ENCODE measurements at places on chromosomes 13 and 19. TPM values are rescaled to one million over a fixed set of nuclear protein-coding genes. Genes with fewer than 3 reads are reported as not detected.

MAP4K1 gene
- total RNA-seq = 3.6 TPM

CYP4F12 gene
- not detected for total RNA-seq

ZSCAN5A gene
- total RNA-seq = 7.8 TPM

ACER1 gene
- not detected for total RNA-seq

CGB7 gene
- total RNA-seq = 0.31 TPM

SLC1A6 gene
- total RNA-seq = 15.0 TPM

PDX1 gene
- total RNA-seq = not detected

GRCh38 chr13:36724141-36724540 is 50.3 kb downstream of the SERTM1 start:
- no peak for DNase-seq

DNA sequence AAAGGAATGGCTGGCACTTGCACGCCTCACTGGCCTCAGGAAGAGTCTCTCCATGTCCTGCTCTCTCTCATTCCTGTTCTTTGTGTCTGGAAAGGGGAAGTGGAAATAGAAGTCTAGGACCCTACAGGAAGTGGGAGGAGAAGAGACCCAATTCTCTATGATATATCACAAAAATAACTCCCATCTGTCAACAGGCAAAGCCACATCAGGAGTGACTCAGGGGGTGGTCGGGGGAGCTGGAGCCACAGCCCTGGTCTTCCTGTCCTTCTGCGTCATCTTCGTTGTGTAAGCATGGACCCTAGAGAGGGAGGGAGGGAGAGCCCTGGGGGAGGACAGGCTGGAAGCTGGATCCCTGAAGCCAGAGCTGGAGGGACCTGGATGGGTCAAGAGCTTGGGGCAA is 3.0 kb downstream of the SIGLEC9 start:
- no peak for DNase-seq

DNA sequence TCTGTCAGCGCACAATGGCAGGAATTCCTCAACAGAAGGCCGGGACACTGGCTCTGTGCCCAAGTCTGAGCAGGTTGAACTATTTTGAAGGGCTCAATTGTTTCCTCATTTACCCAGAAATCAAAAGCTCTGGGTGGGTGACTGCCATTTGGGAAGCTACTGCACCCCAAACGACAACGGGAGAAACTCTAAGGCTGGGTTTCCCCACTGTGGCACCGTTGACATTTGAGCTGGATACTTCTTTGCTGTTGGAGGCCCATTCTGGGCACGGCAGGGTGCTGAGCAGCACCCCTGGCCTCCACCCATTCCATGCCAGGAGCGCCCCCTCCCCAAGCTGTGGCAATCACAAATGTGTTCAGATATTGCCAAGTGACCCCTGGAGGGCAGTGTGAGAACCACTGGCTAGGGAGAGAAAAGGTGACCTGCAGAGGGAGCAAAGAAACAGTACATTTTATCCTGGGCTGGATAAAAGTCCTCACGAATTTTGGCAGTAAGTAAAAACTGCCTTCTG is 62.5 kb downstream of the RFX2 start:
- peak; percentile 80 for DNase-seq

DNA sequence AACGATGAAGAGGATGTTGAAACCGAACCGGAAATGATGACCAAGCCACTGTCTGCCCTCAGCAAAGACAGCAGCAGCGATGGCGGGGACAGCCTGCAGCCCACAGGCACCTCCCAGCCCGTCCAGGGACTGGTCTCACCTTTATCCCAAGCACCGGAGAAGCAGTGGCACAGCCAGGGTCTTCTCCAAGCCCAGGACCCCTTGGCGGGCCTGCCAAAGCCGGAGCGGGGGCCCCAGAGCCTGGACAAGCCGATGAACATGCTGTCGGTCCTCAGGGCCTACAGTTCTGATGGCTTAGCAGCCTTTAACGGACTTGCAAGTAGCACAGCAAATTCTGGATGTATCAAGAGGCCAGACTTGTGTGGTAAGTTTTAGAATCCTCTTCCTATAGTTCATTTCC is 177.0 kb downstream of the ZNF536 start:
- no peak for DNase-seq

DNA sequence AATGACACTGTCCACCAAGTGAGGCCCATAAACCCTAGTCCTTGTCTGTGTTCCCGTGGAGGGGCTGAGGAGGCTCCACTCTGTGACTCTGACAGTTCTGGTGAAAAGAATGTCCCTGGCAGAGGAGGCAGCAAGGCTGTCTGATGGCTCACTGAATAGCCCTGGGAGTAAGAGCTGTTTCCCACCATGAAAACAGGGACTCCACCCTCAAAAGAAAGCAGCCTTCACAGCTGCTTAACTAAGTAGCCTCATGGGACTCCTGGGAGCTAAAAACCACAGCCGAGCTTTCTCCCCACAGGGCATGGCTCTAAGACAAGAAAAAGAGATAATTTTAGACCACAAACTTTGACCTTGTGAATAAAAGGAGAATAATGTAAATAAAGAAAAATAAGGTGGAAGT is 135.1 kb upstream of the FRY start:
- peak; percentile 8 for DNase-seq

DNA sequence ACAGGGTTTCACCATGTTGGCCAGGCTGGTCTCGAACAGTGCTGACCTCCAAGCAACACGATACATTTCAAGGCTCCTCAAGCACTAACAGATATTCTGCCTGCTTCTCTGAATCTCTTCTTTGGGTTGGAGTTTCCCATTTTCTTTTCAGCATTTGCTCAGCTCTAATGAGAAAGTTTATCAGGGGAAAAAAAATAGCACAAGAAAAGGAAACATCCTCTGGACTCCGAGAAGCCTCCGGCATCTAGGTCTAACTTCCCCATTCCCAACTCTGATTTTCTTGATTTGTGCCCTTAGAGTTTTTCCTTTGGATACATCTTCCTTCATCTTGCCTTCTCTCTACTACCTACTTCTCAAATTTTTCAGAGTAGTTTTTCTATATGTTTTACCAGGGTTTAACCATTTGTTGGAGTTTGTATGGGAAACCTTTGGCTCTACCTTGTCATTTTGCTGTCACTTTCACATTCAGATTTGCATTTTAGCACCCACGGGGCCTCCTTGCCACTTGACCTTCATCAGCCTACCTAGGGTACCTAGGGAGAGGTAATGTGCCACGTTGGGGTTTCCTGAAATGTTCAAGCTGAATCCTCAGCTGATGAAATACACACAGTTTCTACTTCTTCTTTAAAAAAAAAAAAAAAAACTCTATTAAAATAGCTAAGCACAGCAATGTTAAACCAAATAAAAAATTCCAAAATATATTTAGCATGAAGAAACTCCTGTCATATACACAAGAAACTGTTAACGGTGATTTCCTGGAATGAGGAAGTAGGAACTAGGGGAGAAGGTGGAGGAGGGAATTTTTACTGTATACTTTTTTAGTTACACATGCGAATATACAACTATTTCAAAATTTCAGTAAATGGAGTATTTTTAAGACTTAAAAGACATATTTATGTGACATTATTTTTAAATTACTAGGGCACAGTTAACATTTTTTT is 5.1 kb upstream of the USP12 start:
- no peak for DNase-seq

GRCh38 chr19:38133319-38133718 is 90.7 kb downstream of the DPF1 start:
- DNase-seq = no peak

- DNase-seq = no peak
Measured at GRCh38 chr13:20514866-20515265, 10.8 kb downstream of the CRYL1 start.

GRCh38 chr19:35438527-35438926 is 9.5 kb upstream of the FFAR2 start:
- peak; percentile 39 for DNase-seq

DNA sequence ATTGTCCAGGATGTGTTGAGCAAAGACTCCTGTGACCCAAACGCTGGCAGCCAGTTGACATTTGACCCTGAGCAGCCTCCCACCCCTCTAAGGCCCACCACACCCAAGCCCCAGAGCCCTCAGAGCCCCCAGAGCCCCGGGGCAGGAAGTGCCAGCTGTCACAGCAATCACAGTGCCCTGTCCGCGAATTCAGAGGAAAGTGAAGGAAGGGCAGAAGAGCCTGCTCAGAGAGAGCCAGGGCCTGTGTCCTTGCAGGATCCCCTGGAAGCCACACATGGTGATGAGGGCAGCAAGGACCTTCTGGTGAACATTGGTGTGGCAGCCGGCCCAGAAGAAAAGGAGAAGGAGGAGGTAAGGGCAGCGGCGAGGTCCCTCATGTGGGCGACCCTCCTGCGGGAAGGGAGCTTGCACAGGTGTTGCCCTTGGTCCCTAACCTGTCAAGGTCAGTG is 63.7 kb downstream of the SPATA13 start:
- no peak for DNase-seq

GRCh38 chr13:79915114-79915811 is 425.7 kb downstream of the SPRY2 start:
- DNase-seq = no peak

- DNase-seq = peak; percentile 73
Measured at GRCh38 chr19:2199215-2199614, 35.5 kb downstream of the DOT1L start.

DNA sequence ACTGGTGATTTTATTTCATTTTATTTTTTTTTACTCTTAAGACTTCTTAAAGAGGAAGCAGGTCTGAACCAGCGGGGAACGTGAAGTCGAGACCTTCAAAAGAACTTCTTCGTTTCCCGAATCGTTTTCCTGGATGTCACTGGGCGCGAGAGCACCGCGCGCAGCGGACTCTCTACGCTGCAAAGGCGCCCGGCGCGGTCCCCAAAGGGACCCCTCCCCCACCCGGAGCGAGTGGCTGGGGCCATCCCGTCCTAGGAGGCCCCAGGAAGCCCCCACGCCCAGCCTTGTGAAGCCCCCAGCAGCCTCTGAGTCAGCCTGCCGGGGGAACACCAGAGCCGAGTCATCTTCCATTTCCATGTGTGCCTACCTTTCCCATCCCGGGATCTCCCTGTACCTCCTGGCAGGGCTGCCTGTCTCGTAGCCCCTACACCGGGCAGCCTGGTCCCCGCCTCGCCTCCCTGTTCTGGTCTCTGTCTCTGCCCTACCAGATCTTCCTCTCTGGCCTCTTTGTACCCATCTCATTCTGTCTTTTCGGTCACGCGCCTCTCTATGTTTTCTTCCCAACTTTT is 608 bp downstream of the CD70 start:
- peak; percentile 56 for DNase-seq

- DNase-seq = no peak
Measured at GRCh38 chr13:76214001-76214400, 577.9 kb downstream of the LMO7 start.

- DNase-seq = peak; percentile 38
Measured at GRCh38 chr19:4596033-4596904, 36.8 kb upstream of the SEMA6B start.

DNA sequence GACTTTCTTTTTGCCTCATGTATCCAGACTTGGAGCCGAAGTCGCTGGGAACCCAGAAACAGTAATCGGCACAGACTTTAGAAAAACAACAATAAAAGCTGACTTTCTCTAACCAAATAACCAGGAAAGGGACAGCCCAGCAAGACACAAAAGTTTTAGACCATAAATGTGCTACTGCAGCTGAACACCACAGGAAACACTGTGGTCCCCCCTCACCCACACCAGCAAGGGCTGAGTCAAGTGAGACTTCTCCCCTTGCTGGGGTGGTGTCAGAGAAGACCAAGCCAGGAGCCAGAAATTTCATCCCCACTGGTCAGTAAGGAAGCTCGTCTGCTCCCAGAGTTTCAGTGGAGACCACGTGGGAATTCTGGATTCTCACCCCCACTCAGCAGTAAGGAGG is 70.6 kb downstream of the ESD start:
- DNase-seq = no peak

GRCh38 chr19:1076046-1076386 is 9.0 kb downstream of the ARHGAP45 start:
- no peak for DNase-seq

DNA sequence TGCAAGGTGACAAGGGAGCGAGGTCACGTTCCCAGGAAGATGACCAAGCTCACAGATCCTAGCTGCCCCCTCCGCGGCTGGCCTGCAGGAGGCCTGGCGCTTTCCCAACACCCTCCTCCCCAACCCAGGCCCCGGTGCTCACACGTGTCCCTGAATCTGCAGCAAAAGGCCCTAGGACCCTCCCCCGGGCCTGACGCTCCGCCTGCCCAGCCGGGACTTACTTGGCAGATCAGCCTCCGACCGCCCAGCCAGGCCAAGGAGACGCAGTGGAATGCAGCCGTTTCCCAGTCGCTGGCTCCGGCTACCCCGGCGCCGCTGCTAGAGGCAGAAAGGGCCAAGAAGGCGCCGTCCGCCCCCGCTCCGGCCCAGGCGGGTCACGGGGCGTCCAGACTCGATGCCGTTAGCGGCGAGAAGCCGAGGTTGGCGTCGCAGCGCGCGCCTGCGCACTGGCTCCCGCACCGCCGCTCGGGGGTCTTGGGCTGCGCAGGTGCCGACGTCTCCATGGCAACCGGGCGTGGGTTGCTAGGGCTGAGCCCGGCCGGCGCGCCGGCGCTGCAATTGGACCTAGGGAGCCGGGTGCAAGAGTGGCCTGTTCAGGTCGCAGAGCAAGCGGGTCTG is at the start of gene PNMA8A:
Gene PNMA8A (minus strand): TSS at position 448 of the 618 bp plus-strand sequence. CDS start 528 bp downstream, outside the sequence.
- DNase-seq = peak; percentile 97

GRCh38 chr19:14830702-14831101 is 4.3 kb downstream of the OR7A5 start:
- no peak for DNase-seq

DNA sequence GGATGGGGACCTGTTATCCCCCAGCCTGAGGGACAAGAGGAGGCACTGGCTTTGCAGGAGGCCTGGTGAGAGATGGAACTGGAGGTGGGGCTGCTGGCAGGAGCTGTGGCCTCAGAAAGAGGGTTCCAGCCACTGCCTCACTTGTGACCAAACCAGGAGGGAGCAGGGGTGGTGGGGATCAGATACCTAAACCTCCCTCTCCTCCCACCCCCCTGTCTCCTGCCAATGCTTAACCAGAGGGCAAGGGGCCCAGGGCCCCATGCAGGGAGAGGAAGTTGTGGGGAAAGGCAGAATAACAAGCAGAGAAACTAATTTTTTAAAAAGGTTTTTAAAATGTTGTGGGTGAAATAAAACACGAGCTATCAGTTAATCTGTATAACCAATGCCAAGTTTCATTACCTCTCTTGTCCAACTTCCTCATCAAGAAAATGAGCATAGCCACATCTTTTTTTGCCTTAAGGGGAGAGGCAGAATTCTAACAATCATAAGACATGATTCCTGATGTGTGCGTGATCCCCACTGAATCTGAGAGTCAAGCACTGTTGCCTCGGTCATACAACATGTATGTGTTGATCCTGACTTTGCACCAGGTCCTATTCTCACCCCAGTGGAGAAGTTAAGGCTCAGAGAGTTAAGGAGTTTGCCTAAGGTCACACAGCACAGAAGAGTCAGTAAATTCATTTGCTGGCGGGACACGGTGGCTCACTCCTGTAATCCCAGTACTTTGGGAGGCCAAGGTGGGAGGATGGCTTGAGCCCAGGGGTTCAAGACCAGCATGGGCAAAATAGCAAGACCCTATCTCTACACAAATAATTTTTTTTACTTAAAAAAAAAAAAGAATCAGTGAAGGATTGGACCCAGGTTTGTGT is 12.9 kb downstream of the FXYD5 start:
- DNase-seq = no peak

Data from neural progenitor cell (in vitro differentiated cells).